Aortic smooth muscle cell (primary cell): ENCODE measurements at places on chromosomes 13 and 19. TPM values are rescaled to one million over a fixed set of nuclear protein-coding genes. Genes with fewer than 3 reads are reported as not detected.

The TRIM28 gene
- 241 and 323 TPM in 2 replicates for total RNA-seq

The NLRP12 gene
- under 0.01 TPM in 1 of 2 replicates, not detected in the other for total RNA-seq

The SPACA4 gene
- total RNA-seq, result not detected in 2 replicates

The SRRM5 gene
- 0.06 TPM in 1 of 2 replicates, not detected in the other for total RNA-seq

The IZUMO4 gene
- total RNA-seq, result 1.4 and 1.6 TPM in 2 replicates

The RNF113B gene
- not detected in 2 replicates for total RNA-seq

The EBI3 gene
- not detected in 2 replicates for total RNA-seq

The PPP1R37 gene
- total RNA-seq, result 19.6 and 20.3 TPM in 2 replicates

The TBC1D4 gene
- 4.0 and 7.0 TPM in 2 replicates for total RNA-seq

The KLK4 gene
- not detected in 2 replicates for total RNA-seq

The PGLYRP2 gene
- total RNA-seq, result not detected in 2 replicates

The CGB5 gene
- not detected in 2 replicates for total RNA-seq

The CGB3 gene
- not detected in 2 replicates for total RNA-seq

The CLEC4M gene
- not detected in 2 replicates for total RNA-seq

The PGLYRP1 gene
- not detected in 2 replicates for total RNA-seq

The SLITRK1 gene
- 0.12 TPM in 1 of 2 replicates, not detected in the other for total RNA-seq

The SYNGR4 gene
- not detected in 2 replicates for total RNA-seq

The TMEM238 gene
- 0.12 and 0.26 TPM in 2 replicates for total RNA-seq

The FFAR2 gene
- total RNA-seq, result not detected in 2 replicates

The PCSK4 gene
- 0.53 and 1.1 TPM in 2 replicates for total RNA-seq

The MBD3L2 gene
- not detected in 2 replicates for total RNA-seq

The ZNF85 gene
- total RNA-seq, result 6.9 and 7.1 TPM in 2 replicates

The ZNF536 gene
- not detected in 2 replicates for total RNA-seq

The NLRP5 gene
- total RNA-seq, result not detected in 2 replicates

The DIRAS1 gene
- total RNA-seq, result 0.66 and 2.9 TPM in 2 replicates

The ANKRD24 gene
- total RNA-seq, result 1.5 and 1.6 TPM in 2 replicates

The SOHLH2 gene
- total RNA-seq, result 0.93 and 1.7 TPM in 2 replicates

The ZBTB32 gene
- not detected in 2 replicates for total RNA-seq

The RCBTB2 gene
- total RNA-seq, result 10.1 and 10.2 TPM in 2 replicates

The LIN7B gene
- 13.0 and 15.6 TPM in 2 replicates for total RNA-seq

The KLK3 gene
- not detected in 2 replicates for total RNA-seq

The JAK3 gene
- 2.2 and 2.3 TPM in 2 replicates for total RNA-seq

The BRME1 gene
- 0.87 and 1.2 TPM in 2 replicates for total RNA-seq

The TUBA3C gene
- total RNA-seq, result not detected in 2 replicates

The C19orf85 gene
- total RNA-seq, result not detected in 2 replicates

The LGALS14 gene
- total RNA-seq, result not detected in 2 replicates

The ZNF616 gene
- 8.7 and 9.0 TPM in 2 replicates for total RNA-seq

The PSG1 gene
- 0.12 TPM in 1 of 2 replicates, not detected in the other for total RNA-seq

The GPR12 gene
- total RNA-seq, result not detected in 2 replicates

The ZNF91 gene
- total RNA-seq, result 10.0 and 11.9 TPM in 2 replicates

The ZNF709 gene
- 2.5 and 2.6 TPM in 2 replicates for total RNA-seq

The DNAJC15 gene
- 7.1 and 17.2 TPM in 2 replicates for total RNA-seq

The ZNF563 gene
- total RNA-seq, result 4.1 and 4.6 TPM in 2 replicates

The DHPS gene
- 47.2 and 63.5 TPM in 2 replicates for total RNA-seq

The CALR3 gene
- total RNA-seq, result 0.06 TPM in 1 of 2 replicates, not detected in the other

The LAIR1 gene
- not detected in 2 replicates for total RNA-seq

The ALOX5AP gene
- not detected in 2 replicates for total RNA-seq
